ENCODE measurements at places on chromosomes 4 and X. TPM values are rescaled to one million over a fixed set of nuclear protein-coding genes. Genes with fewer than 3 reads are reported as not detected.

WAS gene
- polyA plus RNA-seq, result 0.12 TPM

NPY2R gene
- polyA plus RNA-seq, result 0.16 TPM

GRCh38 chrX:16524316-16524715 is 125.6 kb upstream of the S100G start:
- no peak for DNase-seq

DNA sequence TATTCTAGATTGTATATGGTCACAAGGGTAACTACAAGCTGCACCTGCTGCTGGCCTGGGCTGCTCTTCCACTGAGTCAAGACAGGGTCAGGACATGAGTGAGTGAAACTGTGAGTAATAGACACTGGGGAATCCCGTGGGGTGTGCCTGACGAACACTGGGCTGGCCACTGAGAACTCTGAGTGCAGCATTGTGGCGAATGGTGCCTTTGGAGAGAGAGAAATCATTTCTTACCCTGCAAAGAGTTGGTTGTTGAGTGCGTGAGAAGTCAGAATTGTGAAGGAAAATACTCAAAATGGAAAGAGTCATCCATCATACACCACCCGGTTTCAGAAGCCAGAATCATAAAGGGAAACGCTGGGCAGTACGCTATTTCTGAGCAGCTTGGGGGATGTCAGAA is 43.1 kb upstream of the LSM6 start:
- no peak for DNase-seq

- DNase-seq, result no peak
Observed at GRCh38 chrX:146604196-146604595, 205.4 kb upstream of the CXorf51B start.
